Colonic mucosa (tissue), 4 donors: ENCODE measurements at places on chromosomes 7 and 10.

GRCh38 chr7:105387508-105388355 is 989 bp downstream of the SRPK2 start:
- no peaks in the 10 kb centered on the region for H3K27me3 ChIP-seq
- no peak overlapping the region for H3K27ac ChIP-seq
- H3K36me3 ChIP-seq, result no peaks in the 10 kb centered on the region
- peak; percentile 59 for DNase-seq

DNA sequence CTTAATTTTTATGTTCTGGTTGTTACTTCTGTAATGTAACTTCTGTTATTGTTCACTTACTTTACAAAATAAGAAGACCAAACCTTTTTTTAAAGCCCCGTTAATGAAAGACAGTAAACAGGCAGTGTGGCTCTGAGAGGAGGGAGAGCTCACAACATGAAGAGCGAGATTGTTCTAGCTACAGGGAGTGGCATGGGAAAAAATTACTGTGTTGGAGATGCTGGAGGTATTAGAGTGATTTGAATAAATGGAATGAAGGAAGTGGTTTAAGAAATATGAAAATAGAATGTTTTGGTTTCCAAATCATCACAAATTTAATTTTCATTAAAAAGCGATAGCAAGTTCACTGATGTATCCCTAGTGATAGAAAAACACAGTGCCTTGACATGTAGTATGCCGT is 31.8 kb downstream of the REEP3 start:
- H3K4me3 ChIP-seq, result no peak overlapping the region
- no peaks in the 10 kb centered on the region for H3K27me3 ChIP-seq
- H3K27ac ChIP-seq, result no peak overlapping the region
- no peaks in the 10 kb centered on the region for H3K36me3 ChIP-seq
- H3K4me1 ChIP-seq, result no peaks in the 10 kb centered on the region
- DNase-seq, result no peak

- no peak overlapping the region for H3K27ac ChIP-seq
- no peaks in the 10 kb centered on the region for H3K4me1 ChIP-seq
- DNase-seq, result no peak
- no peaks in the 10 kb centered on the region for H3K36me3 ChIP-seq
- no peak overlapping the region for H3K4me3 ChIP-seq
These were observed 537.2 kb downstream of the GATA3 start for GRCh38 chr10:8591640-8592039.

GRCh38 chr7:128726059-128726736 is 13.0 kb upstream of the CALU start:
- H3K27me3 ChIP-seq, result no peaks in the 10 kb centered on the region
- H3K4me3 ChIP-seq, result no peak overlapping the region
- H3K36me3 ChIP-seq, result no peaks in the 10 kb centered on the region
- H3K4me1 ChIP-seq, result no peaks in the 10 kb centered on the region
- no peak overlapping the region for H3K27ac ChIP-seq

DNA sequence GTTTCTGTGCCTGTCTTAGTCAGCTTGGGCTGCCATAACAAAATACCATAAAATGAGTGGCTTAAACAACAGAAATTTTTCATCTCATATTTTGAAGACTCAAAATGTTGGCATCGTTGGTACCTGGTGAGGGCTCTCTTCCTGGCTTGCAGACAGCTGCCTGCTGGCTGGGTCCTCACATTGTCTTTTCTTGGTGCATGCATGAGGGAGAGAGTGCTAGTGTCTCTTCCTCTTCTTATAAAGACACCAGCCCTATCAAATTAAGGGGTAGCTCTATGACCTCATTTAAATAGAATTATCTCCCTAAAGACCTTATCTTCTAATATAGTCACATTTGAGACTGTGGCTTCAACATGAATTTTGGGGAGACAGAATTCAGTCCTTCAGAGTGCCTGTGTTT is 39.9 kb downstream of the ST8SIA6 start:
- H3K36me3 ChIP-seq, result no peaks in the 10 kb centered on the region
- H3K4me1 ChIP-seq, result no peaks in the 10 kb centered on the region
- no peaks in the 10 kb centered on the region for H3K27me3 ChIP-seq
- DNase-seq, result no peak
- H3K4me3 ChIP-seq, result no peak overlapping the region
- no peak overlapping the region for H3K27ac ChIP-seq

GRCh38 chr7:82438521-82438920 is 5.1 kb downstream of the CACNA2D1 start:
- H3K27ac ChIP-seq, result no peak overlapping the region
- H3K27me3 ChIP-seq, result peaks cover 17% of the 10 kb centered on the region
- no peaks in the 10 kb centered on the region for H3K36me3 ChIP-seq
- H3K4me1 ChIP-seq, result no peaks in the 10 kb centered on the region
- no peak for DNase-seq
